ENCODE measurements at places on chromosomes 5 and 9.
A peak's percentile ranks its signal among the peaks of the same experiment; 100 is the strongest.

- DNase-seq, result peak; percentile 42
These were observed 63.7 kb upstream of the PPP2CA start for GRCh38 chr5:134289509-134290113.

DNA sequence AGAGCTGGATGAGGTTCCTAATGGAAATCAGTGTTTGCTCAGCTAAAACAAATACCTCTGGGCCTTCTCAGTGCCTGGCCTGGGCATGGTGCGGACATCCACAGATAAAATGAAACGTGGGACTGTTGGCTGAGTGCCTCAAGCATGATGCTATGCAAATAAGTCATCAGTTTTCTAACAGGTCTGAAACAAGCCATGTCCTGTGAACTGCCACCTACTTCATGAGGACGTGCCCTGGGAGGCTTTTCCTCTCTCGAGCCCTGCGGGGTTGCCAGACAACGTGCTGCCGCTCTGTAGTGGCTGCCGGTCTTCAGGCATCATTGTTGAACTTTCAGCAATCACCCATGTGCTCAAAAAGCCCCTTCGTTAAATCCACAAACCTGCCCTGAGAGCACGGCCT lies 240.4 kb upstream of the IRX2 start:
- DNase-seq, result no peak

DNA sequence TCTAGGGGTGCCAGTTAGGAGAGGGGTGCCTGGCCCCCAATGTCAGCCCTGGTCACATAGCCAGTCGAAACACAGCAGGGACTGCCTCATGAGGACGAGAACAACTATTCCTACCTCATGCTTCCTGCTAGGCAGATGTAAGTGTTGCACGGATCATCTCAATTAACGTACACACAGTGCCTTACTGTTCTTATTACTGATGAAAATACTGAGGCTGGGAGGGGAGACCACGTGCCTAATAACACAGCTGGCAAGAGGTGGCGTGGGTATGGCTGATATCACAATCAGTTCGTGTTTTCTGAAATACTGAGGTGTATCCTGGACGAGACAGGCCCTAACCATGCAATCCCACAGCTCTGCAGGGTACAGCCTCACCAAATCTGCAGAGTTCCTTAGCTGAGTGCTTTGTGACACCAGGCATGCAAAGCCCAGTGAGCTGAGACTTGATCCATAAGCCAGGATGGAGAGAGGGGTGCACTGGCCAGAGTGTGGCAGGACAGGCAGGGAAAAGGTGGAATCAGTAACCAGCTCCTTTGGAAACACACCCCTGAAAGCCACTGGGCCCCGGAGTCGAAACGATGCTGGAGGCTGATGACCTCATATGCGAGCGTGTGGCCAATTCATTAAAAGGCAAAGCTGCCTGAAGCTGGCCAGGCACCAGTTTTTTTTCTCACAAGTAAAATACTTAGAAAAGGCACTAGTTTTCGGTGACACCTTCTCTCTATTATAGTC lies 63.9 kb downstream of the PRRT1B start:
- peak; percentile 37 for DNase-seq

- DNase-seq, result no peak
These were observed 81.4 kb downstream of the MVB12B start for GRCh38 chr9:126408004-126408403.

- no peak for DNase-seq
These were observed 64.6 kb upstream of the SHB start for GRCh38 chr9:38133595-38133994.

- no peak for DNase-seq
These were observed 1.4 kb downstream of the GTF3C5 start for GRCh38 chr9:133032171-133032570.

GRCh38 chr9:114214181-114214580 lies 58.8 kb downstream of the COL27A1 start:
- DNase-seq, result no peak

DNA sequence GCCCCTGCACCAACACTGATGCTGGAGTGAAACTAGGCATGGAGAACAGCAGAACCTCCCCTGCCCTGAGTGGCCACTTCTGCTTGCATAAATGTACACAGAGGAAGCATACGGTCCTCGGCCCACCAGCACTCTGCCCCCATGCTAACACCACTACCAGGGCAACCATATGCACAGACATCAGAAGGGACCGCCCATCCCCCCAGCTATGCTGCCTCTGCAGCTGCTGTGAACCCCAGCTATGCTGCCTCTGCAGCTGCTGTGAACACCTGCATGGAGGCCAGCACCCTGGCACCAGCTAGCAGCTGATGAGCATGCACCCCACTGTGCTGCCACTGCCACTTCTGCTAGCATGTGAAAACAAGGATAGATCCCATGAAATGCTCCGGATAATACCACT lies 250.3 kb downstream of the TUSC1 start:
- no peak for DNase-seq

DNA sequence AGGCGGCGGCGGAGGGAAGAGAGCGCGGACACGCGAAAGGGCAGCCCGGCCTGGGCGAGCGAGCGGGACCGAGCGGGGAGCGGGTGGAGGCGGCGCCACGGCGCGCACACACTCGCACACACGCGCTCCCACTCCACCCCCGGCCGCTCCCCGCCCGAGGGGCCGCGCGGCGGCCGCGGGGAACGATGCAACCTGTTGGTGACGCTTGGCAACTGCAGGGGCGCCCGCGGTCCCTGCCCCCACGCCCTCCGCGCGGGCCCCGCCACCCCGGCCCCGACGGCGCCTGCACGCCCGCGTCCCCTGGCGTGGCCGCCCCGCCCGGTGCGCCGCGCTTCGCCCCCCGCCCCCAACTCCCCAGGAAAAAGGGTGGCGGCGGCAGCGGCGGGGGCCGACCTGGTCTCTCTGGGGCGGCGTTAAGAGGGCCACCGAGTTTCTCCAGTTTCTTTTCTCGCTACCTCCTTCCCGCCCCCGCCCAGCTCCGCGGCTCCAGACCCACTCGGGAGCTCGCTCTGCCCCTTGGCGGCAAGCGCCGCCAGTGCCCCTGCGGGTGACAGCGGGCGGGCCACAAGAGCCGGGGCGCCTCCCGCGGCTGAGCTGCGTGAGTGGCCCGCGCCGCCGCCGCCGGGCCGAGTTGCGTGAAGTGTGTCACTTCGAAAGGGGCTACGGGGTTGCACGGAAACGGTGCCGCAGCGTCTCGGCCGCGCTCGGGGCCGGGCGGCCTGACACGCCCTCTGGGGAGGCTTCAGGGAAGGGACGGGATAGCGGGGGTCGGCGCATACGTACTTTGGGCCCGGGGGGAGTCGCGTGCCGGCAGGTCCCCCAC lies at the start of gene NR3C1:
Gene NR3C1 (minus strand): TSS at position 94 of the 823 bp plus-strand sequence. CDS start 2,847 bp downstream, outside the sequence.
- peak; percentile 12 for DNase-seq

DNA sequence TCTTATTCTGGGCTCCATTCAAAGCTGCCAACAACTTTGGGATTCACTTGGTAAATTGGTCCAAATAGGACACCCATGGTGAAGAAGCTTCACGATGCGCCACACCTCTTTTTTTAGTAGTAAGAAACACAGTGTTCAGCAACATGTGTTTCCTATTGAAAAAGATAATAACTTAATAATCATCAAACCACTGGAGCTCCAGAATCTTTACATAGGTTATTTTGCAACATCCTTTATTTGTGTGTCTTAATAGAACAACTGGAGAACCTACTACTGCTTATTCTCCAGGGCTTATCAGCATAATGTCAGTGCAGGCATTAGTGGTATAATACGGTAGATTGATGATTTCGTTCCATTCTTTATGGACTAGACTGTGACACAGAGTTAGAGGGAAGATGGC lies 63.3 kb upstream of the DAPK1 start:
- no peak for DNase-seq

- DNase-seq, result no peak
These were observed 104.2 kb downstream of the SEC61B start for GRCh38 chr9:99326112-99326916.

DNA sequence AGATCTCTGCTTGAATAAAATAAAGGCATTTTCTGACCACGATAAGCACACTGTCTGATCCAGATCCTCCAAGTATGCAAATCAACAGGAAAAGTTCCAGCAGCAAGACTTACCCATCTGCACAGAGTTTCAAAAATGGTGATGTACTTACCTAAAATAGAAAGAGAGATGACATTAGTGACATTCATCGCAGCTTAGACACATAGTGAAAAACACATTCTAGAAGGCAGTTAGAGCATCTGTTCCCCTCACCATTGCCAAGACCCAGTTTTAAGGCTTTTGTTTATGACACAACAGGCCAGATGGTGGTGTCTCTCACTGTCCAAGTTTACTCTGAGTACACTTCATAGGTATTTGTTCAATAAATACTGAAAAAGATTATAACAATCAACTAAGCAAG lies 207.7 kb downstream of the PDE4D start:
- DNase-seq, result no peak

GRCh38 chr5:134100283-134101091 lies 14.0 kb upstream of the TCF7 start:
- no peak for DNase-seq
